ENCODE measurements at places on chromosomes 3 and 15. TPM values are rescaled to one million over a fixed set of nuclear protein-coding genes. Genes with fewer than 3 reads are reported as not detected.

The TMEM207 gene
- total RNA-seq: not detected

The CAV3 gene
- total RNA-seq: not detected

The NTRK3 gene
- total RNA-seq: 0.86 TPM

The SLC6A1 gene
- total RNA-seq: not detected

The NEK11 gene
- total RNA-seq: 8.1 TPM

The LINGO1 gene
- total RNA-seq: not detected

The SEMA3F gene
- 6.6 TPM for total RNA-seq

The GRAMD2A gene
- total RNA-seq: 0.44 TPM

The RHOV gene
- total RNA-seq: 0.12 TPM

- DNase-seq: peak; percentile 9
Measured at GRCh38 chr15:23857028-23857641, 170.0 kb upstream of the NDN start.

DNA sequence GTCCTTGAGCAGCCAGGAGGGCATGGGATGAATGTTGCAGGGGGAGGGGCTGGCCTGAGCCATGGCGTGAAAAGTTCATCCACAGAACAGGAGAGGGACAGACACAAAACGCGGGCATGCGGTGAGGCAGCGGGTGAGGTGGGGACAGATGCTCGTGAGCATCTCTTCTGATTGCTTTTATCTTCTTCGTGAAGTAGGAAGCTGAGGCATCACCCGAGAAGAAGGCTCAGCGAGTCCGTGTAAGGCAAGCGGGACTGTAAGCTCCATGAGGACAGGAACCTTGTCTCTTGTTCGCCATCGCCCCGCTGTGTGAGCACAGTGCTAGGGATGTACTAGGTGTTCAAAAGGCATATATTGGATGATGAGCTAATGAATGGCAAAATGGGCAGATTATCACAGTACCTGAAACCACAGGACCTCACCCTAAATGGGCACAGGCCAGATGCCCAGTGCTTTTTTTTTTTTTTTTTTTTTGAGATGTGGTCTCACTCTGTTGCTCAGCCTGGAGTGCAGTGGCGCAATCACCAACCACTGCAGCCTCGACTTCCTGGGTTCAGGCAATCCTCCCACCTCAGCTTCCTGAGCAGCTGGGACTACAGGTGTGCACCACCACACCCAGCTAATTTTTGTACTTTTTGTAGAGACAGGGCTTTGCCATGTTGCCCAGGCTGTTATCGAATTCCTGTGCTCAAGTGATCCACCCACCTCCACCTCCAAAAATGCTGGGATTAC lies 46.8 kb downstream of the CPN2 start:
- DNase-seq: no peak

DNA sequence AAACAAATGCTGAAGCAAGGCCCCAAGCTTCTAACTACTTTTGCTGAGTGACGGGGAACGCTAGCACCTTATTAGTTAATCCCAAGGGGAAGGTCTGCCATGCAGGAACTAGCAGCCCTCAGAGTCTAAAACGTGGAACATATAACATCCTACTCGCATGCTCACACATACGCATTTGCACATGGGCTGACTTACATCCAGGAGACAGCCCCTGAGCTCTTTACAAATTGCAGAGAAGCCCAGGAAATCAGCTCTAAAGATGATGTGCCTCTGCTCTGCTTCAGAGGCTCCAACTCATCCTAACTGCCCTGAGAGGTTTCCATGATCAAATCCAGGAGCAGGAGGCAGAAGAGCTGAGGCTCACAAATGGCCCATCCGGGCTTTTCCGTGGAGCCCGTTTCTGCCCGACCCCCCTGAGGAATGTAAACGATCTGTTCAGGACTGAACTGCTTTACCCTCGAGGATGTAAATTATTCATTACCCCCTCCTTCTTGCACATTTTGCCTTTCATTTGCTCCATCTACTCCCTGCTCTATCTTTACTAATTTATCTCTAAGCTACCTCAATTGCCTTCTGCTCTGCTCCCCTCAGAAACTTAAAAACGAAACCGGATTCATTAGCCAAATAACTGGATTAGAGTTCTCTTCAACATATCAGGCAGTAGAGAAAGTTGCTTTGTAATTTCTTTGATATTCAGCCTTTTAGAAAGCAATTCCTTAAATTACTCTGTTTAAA lies 141.9 kb upstream of the CCDC54 start:
- DNase-seq: peak; percentile 50

- peak; percentile 24 for DNase-seq
Measured at GRCh38 chr15:28885630-28886430, at the start of gene APBA2. Gene APBA2 (plus strand): TSS chr15:28885974. CDS start chr15:29053885, 167,911 bp downstream.

DNA sequence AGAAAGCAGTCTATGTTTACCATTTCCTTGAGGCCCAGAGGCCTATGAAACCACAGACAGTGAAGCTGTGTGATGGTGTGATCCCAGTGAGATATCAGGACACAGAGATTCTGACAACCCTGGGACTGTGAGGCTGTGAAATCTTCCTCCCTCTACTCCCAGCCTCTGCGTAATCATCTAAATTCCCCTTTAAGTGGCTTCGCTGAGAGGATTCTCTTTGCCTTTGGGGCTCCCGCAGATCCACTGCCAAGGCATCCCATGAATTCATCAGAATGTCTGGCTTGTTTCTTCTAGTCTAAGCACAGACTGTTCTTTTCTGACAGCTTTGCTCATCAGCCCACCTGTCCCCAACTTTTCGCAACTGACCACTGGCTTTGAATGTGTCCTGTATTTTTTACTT lies 901.2 kb upstream of the NR2F2 start:
- no peak for DNase-seq

DNA sequence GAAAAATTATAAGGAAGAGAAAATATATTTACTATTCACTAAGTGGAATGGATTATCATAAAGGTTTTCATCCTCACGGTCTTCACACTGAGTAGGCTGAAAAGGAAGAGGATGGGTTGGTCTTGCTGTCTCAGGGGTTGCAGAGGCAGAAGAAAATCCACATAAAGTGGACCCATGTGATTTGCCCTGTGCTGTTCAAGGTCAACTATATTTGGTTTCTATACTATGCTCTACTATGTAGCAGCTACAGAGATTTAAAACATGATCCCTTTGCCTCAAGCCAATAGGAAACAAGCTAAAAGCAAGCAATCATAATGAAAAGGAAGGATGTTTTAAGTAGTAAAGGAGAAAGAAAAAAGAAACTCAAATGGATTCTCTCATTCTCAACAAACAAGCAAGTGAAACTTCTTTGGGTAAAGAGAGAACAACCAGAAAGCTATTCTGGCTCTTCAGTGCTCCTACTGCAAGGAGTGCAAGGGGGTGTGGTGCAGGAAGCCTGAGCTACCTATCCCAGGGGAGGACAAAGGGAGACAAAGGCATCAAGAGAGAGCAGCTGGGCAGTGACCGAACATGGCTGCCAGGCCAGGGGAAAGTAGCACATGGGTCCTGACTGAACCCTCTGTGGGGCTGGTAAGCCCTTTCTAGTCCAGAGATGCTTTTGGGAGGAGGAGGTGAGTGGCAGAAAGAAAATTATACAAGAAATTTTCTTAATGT lies 35.9 kb downstream of the SFMBT1 start:
- no peak for DNase-seq

DNA sequence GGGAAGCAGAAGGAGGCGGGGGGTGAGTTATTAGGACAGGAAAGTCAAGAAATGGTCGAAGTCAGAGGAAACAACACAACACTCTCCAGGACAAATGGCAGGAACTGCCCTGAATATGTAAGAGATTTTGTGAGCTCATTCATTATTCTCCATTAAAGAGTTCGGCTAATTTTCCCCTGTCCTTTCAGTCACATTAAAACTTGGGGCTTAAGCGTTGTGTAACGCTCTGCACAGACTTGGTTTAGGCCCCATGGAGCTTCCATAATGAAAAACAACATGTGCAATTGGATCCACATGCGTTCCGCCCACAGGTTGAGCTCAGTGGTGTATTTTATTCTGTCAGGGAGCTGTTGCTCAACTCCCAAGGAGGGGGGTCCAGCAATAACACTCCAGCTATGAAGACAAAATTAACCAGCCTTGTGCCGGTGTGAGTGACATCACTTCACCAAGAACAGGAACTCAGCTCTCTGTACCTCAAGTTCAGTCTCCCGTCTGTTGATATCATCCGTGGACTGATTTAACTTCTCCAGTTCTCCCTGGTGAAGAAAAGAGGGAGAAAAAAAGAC lies 2.3 kb downstream of the SH3BP5 start:
- no peak for DNase-seq

DNA sequence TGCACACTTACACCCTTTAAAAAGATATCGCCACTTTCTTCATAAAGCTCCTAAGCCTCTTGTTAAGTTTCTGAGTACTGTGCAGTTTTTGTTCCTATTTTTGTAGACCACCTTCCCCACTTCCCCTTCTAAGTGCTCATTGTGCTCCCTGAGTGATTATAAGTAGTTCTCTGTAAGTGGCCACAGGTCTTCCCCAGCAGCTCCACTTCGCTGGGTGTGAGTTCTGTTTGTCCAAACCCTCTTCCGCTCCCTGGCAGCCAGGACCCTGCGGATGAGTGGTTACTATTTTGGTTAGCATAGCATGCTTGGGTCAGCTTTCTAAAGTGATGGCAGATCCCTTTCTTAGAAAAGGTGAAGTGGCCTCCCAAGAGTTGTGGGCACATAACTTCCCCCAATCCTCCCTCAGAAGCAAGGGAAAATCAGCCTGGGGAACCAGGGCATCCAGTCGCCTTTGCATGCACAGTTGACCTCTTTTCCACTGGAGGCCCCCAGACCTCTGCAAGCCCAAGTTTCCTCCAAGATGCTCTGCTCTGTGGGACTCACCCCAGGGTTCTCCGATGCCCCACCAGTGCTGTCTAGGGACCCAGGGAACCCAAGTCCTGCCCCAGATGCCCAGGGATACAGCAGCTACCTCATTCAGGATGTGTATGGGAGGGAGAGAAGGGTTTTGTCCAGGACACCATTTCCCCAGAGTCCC lies 69.6 kb downstream of the ATP10A start:
- DNase-seq: no peak

- no peak for DNase-seq
Measured at GRCh38 chr3:195580744-195581443, 2.8 kb downstream of the APOD start.

DNA sequence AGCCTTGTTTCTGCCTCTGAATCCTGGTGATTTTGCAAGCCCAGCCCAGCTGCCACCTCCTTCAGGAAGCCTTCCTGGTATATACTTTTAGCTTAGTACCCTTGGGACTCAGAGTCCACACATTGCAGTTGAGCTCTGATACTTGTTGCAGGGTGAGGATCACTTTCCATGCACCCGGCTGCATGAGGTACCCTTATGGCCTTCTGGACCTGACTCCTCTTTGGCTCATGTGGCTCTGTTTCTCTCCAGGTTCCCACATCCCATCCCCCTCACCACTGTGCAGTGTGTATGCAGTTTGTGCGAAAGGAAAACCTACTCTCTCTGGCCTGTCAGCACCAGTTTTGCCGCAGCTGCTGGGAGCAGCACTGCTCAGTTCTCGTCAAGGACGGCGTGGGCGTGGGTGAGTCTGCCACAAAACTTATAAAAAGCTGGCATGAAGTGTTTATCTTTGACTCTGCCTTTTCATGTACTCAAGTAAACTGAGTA lies 23.1 kb upstream of the P4HTM start:
- DNase-seq: no peak

GRCh38 chr3:13706886-13707285 lies 158.0 kb downstream of the FBLN2 start:
- no peak for DNase-seq

- DNase-seq: no peak
Measured at GRCh38 chr15:91237445-91237844, 137.4 kb downstream of the SV2B start.

GRCh38 chr3:126938520-126939337 lies 44.2 kb upstream of the PLXNA1 start:
- peak; percentile 58 for DNase-seq

- DNase-seq: no peak
Measured at GRCh38 chr3:46186471-46187340, 21.4 kb downstream of the CCR1 start.

DNA sequence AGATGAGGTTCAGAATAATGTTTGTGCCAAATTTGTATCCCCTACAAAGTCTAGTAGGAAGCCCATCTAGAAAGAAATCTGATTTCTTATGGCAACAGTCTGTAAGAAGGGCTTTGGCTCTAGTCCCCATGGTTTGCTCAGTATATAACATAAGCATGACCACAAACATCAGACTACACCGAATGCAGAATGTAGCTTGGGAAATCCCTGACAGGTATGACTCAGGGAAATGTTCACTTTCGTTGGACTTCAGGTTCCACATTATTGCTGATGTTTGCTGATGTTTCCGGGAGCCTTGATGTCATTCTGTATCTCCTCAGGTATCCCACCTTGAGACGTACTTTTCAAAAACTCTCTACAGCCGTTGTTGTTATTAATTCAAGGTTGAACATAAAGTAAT lies 304.4 kb upstream of the TGFBR2 start:
- DNase-seq: no peak

- no peak for DNase-seq
Measured at GRCh38 chr15:42143866-42144625, 12.4 kb downstream of the PLA2G4F start.

DNA sequence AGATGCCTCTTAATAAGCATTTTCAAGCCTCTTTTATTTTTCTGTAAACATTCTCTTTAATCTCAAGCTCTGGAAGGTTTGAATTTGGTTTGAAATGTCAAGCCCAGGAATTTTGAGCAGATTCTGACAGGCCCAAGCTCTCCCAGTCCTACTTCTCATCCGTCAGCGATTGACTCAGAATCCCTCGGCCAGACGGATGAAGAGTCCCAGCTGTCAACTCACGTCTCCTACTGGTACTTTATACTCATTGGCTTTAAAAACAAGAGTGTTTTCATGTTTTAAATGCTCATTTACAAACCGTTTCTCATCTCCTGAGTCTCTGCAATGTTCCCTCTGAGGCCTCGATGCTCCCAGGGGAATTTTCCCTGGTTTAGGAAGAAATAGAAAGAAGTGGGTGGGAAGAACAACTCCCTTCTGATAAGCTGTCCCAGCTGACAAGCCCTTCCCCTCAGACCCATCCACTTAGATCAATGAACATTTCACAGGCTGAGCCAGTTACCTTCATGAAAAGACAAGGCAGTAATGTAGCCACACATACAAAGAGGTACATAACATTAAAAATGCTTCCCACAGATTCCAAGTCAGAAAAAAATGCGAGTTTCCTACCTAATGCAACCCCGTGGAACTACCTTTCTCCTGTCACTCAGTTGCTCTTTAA lies 478.2 kb upstream of the DPH6 start:
- DNase-seq: no peak
